ENCODE measurements at places on chromosomes 7 and 10.

DNA sequence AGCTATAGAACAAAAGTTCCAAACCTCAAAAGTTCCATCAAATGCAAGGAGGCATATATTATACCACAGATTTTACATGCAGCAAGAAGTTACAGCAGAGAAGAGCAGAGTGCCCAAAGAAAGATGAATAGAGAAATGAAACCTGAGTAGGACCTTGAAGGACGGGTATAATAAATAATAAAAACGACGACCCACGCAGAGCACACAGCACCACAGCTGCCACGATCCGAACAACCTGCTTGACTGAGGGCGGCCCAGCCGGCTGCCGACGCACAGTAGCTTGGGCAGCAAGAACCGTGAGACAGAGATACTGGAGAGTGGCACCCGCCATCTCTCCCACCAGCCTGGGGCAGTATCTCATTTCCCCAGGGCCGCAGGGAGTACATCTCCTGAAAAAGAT lies 79.0 kb downstream of the HIPK2 start:
- no peak for DNase-seq

DNA sequence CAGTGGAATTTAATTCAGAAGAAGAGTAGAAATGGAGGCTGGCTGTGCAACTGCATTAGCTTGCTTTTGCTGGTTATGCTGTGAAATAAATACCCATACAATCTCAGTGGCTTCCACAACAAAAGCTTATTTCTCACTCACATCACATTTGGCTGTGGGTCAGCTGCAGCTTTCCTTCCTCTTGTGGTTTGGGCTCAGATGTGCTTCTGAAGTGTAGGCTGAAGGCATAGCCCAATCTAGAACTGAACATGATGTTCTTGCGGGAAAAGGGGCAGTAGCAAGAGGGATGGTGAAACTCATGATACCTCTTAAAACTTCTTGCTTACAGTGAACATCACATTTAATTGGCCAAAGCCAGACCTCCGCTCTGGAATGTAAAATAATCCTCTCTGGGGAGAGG lies 119.9 kb downstream of the HECW1 start:
- no peak for DNase-seq

DNA sequence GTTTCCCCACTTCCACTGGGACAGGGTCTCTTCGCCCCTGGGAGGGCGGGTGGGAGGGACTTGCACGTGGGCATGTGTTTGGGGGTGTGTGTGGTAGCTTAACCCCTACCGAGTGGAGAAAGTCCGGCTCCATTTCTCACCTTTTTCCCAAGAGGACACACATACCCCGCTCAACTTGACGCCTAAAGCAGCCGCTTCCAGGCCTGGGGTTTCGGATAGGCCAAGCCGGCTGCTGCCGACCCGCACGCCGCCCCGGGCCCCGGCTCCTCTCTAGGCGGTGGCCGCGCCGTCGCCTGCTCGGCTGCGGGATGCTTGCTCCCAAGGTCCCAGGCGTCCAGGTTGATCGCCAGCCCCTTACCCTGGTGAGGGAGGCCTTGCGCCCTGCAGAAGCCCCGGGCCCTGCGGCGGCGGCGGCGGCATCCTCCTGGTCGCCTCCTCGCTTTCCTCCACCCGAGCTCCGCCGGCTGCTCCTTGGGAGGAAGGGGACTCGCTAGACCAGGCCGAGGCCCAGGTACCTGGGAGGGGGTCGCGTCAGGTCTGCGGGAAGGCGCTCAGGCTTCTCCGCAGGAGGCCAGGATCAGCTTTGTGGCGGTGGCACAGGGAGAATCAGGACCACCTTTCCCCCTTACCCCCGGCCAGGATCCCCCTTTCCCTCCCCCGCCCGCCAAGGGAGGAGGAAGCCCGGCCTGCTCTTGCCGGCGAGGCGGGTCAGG lies 3.2 kb upstream of the GATA3 start:
- no peak for DNase-seq

- no peak for DNase-seq
Measured at GRCh38 chr10:130578532-130579289, 442.5 kb downstream of the GLRX3 start.

DNA sequence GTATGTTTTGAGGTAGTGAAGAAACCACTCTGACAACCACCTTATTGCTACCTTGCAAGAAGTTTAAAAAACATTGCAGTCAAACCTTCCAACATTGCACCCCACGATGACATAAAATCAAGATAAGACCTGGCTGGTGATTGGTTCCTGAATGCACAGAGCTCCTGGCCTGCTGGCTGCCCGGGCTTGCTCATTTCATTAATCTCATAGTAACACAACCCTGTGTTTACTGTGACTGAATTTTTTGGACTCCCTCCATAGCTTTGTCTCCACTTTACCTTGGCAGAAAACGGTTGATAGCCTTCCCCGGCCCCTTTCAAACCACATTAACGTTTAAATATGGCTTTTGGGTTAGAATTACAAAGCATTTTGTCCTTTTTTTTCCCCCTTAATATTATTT lies 27.5 kb downstream of the VWA2 start:
- DNase-seq, result no peak

DNA sequence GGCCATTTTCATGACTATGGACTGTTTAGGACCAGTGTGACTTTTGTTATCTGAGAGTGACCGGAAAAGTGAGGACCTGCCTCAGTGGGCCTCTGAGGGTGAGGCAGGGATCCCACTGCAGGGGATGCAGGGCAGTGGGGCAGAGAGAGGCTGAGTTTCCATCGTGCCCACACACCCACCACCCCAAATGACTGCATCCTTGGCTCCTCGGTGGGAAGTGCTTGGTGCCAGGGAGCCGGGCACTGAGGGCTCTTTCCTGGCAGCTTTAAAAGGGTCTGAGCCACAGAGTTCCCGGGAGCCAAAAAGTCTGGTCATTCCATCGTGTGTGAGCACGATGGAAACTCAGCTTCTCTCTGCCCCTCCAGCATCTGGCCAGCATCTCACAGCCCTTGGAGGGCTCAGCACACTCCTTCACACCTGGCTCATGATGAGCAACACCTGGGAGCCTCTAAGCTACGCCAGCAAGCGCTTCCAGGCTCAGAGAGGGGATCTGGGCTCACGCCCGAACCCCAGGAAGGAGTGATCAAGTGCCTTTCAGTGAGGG lies 59.1 kb downstream of the RAMP3 start:
- no peak for DNase-seq

DNA sequence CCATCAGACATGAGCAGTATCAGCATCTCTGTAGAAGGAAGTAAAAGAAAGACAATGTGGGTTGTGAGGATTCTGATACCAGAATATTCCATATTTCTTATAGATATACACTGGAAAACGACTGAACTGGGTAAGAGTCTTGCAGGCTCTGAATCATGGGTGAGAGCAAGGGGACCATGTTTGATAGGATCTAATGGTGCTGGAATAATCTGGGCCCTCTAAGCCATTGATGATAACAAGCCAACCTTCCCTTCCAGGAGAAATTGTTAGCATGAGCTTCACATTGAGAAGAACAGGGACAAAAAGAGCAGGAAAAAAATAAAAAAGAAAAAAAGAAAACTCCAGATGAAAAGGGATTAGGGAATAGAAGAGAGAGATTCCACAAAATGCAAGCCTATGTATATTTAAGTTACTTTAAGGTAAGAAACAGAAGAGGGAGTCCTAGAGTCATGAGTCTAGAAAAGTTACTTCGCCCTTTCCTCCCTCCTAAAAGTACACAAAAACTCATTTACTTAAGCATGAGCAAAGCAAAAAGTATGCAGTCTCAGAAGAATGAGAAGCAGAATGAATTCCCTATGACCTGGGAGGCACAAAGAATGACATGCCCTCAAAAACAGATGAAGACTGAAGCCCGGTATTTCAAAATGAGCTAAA lies 181.9 kb downstream of the TMEM26 start:
- DNase-seq, result no peak

- DNase-seq, result no peak
Measured at GRCh38 chr7:16883918-16884317, 2.1 kb upstream of the AGR3 start.

GRCh38 chr7:7327423-7327822 lies 145.1 kb downstream of the C1GALT1 start:
- no peak for DNase-seq

GRCh38 chr7:133310232-133310862 lies 57.5 kb downstream of the EXOC4 start:
- DNase-seq, result no peak

DNA sequence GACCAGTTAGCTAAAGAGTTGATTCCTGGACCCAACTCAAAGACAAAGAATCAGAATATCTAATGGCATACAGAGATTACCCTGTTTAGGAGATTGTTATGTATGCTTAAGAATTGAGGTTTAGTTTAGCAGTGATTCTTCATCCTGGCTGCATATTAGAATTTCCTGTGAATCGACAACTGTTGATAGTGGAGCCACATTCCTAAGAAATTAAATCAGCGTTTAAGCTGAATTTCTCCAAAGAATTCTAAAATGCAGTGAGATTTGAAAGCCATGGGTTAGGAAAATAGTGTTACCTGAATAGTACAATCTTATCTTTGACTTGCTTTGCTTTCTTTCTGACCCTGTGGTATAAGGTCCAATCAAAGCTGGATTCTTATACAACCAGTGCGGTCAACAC lies 16.4 kb upstream of the FERD3L start:
- DNase-seq, result no peak

DNA sequence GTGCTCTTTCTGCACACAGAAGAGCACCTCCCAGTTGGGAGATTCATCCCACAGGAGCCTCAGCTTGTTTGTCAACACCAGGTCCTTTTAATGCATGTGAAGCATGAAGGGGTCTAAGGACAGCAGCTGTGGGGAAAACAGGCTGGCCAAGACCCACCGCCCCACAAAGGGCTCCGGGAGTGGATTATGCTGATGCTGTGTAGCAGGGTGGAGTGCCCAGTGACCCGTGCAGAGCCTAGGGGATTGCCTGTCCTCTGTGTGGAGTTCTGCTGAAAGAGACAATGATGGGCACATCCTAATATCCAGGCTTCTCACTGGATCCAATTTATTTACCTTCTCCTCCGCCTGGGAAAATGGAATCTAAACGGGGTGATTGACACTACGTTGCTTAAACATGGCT lies 74.0 kb downstream of the PIP4K2A start:
- DNase-seq, result no peak

DNA sequence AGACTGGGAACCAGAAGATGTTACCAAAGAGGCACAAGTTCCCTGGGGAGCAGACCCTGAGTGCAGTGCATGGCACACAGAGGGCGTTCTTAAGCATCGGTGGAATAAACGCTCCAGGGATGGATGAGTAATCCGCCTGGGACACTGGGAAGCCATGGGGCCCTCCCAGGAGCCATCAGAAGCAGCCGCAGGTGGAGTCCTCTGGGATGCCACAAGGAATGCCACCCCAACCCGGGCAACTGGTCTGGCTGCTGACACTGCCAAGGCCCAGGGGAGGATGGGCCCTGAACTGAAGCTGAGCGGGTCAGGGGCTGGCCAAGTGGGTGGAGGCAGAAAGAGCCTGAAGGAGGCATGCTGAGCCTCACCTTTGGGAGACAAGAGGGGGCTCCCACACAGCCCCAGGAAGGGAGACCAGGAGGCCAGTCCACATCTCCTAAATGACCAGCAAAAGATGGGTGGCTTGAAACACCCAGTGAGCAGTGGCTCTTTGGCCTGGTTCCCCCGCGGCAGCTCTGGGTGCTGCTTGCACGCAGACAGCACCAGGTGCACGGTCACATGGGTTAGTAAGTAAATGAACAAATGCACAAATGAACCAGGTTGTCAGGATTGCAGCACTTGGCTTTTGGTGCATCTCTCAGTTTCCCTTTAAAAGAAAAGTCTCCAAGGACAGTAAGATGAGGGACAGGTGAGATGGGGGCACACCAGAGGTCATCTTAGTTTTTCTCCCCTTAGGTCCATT lies 141.3 kb upstream of the ZMIZ1 start:
- DNase-seq, result no peak

DNA sequence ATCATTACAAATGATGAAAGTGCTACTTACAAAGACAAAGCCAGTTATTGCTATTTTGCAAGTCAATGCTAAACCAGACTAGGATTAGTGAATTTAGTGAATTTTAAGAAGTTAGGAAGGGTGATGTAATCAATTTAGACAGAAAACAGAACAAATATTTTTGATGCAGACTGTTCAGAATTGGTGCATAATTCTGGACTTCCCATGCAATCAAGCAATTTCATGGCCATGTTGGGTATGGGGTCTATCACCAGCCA lies 85.4 kb downstream of the CH25H start:
- no peak for DNase-seq

DNA sequence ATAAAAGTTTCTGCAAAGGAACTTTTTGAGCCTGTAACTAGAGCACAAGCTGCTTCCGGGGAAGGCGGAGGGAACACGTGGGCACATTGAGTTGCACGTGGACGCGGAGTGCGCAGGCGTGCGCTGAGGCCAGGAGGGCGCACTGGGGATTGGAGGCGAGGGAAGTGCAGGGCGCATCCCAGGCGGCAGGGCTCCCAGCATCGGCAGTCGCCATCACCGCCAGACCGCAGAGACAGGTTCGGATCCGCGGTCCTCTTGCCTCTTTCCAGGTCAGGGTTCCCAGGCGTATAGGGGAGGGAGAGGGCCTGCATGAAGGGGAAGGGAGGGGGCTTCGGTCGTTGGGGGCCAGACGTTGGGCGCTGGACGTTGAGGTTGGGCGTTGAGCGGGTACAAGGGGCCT lies at the start of gene TDRD1:
TDRD1 (plus strand) TSS at position 206 of the 400 bp plus-strand sequence. CDS start 8,479 bp downstream, outside the sequence.
- DNase-seq, result no peak

- DNase-seq, result no peak
Measured at GRCh38 chr7:3103614-3104398, 60.1 kb upstream of the CARD11 start.

DNA sequence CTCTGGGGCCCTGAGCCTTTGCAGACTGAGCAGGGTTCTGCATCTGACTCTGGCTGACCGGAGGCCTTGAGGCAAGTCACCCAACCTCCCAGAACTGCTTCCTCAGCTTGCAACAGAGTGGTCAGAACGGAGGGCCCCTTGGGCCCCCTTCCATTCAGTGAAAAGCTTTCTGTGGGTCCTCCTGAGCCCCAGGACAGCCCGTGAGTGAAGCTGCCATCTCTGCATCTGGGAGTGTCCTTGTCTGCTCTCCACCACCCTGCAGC lies 224.7 kb downstream of the DNAJB6 start:
- DNase-seq, result no peak

DNA sequence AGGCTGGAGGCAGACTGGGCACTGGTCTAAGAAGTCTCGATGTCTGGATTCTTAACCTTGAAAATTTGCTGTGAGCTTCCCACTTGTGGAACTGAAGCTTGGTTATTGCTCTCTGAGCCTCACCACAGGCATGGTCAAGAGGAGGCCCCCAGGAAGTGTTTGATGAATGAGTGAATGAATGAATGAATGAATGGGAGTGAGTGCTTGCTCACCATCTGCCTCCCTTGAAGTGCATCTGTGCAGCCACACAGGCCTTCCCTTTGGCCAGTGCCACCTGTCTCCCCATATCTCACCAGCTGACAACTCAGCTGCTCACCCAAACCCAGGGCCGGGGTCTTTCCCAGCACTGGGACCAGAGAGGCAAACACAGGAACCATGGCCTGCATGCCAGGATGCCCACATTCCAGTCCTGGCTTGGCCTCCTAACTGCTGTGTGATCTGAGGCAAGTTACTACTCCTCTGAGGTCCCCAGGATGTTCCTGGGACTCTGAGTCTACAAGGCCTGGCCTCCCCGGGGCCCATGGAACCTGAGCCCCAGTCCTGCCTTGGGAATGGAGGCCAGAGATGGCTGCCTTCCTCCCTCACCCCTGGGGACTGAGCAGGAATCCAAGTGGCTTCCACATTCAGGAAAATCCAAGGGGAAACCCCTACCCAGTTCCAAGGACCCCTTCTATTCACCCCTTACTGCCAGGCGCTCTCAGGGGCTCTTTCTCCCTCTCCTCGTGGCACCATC lies 51.4 kb upstream of the SLC29A3 start:
- DNase-seq, result no peak

Data from activated CD8-positive, alpha-beta memory T cell treated with anti-CD3 and anti-CD28 coated beads for 48 hours (primary cell).